ENCODE measurements at places on chromosomes 13 and 19.
A peak's percentile ranks its signal among the peaks of the same experiment; 100 is the strongest.

DNA sequence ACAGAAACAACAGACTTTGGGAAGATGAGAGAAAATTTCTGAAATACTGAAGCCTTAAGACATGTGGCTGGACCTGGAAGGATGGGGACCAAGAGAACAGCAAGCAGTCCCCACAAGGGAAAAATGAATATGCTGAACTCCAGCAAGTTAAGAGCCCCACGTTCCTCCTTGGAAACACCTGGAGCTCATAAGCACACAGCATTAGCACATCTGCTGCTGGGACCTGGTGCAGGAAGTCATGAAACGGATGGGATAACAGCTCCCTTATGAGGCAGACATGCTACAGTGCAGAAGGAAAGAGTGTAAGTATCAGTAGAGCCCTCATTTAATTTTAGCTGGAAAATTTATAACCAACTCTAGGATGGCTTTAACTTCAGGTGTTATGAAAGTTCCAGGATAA, 67.3 kb downstream of the SLC15A1 start:
- DNase-seq: no peak

GRCh38 chr19:54352041-54352440, 12.7 kb downstream of the LAIR1 start:
- DNase-seq: no peak

GRCh38 chr13:66532845-66533244, 697.3 kb downstream of the PCDH9 start:
- no peak for DNase-seq

- DNase-seq: no peak
These were observed 15.2 kb upstream of the TOMM40 start for GRCh38 chr19:44875666-44876451.

DNA sequence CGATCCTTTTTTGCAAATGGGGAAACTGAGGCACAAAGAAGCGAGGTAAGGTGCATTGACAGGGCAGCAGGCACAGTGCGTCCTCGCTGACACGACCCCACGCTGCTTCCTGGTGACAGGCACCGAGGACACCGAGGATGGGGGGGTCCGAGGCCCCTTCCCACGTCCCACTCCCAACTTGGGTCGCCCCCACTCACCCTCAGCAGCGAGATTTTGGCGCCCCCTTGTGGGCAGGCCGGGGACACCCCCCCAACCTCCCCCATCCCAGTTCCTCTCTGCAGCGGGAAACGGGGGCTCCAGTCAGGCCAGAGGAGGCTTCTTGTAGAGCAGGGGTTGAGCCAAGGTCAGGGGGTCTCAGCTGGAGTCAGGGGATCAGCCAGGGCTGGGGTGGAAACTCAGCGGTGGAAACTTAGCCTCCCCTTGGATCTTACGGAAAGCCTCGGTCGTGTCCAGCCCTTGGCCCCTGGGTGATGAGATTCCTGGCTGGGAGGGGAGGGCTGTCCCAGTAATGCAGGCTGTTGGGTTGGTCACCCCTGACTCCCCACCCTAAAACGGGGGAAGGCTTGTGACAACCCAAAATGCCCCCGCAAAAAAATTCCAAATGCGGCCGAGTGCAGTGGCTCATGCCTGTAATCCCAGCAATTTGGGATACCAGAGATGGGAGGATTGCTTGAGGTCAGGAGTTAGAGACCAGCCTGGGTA, 8.2 kb downstream of the SMIM24 start:
- peak; percentile 46 for DNase-seq

GRCh38 chr13:88376760-88377388, 705.7 kb downstream of the SLITRK5 start:
- no peak for DNase-seq

- no peak for DNase-seq
These were observed 760.7 kb upstream of the SLITRK6 start for GRCh38 chr13:86559901-86560300.

DNA sequence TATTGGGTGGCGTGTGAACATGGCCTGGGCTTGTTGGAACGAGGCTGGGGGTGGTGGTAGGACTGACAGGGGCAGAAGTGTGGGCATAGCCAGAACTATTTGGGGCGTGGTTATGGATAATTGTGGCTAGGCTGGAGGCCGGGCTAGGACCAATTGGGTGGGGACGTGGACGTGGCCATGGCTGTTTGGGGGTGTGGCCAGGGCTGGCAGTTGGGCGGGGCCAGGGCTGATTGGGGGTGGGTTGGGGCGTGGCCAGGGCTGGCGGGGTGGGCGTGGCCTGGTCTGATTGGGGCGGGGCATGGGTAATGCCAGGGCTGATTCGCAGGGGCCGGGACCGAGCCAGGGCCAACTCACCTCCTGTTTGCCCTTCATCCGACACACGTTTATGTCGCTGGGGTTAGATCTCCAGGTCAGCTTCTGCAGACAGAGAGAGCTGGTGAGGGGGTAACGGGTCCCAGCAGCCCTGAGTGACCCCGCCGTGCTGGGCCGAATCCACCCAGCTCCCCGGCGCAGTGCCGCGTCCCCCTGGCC, 2.8 kb downstream of the SEMA6B start:
- peak; percentile 59 for DNase-seq

DNA sequence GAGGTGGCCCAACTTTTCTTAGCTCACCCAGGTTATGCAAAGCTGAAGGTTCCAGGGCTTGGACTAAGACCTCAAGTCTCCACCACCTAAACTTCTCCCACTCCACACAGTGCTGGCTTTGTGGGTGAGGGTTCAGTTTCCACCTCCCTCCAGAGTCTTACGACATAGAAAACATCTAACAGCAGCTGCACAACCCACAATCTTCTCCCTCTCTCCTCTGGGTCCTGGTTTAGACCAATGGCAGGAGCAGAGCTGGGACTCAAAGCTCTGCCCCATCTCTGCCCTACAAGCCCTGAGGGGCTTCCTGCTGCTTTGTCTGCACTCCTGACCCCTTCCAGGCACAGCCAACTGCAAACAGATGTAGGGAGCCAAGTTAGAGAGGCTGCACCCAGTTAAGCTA, 16.0 kb downstream of the IRGC start:
- no peak for DNase-seq

- DNase-seq: no peak
These were observed 36.9 kb upstream of the GRTP1 start for GRCh38 chr13:113400621-113401451.

GRCh38 chr13:53050151-53050550, 21.5 kb downstream of the OLFM4 start:
- DNase-seq: no peak

DNA sequence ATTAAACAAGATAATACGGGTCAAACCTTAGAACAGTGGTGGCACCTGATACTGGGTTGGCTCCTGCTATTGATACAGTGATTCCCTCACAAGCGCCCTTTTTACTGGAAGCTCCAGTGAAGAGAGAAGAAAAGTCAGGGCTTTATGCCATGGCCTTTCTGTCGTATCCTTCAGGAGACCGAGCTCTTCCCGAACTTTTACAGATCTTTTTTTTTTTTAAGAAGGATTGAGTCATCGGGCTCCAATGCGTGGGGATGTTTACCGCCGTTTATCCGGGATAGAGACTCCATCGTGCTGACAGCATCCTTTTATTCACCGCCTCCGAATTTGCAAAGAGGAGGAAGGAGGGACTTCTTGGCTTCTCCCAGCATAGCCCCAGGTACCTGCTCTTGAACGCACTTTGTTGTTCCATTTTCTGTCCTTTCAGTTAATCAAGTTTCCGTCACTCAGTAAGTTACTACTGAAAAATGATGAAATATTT, 574 bp downstream of the ZNF227 start:
- DNase-seq: peak; percentile 22

GRCh38 chr19:56301886-56302620, 12.6 kb downstream of the ZSCAN5A start:
- DNase-seq: peak; percentile 21

DNA sequence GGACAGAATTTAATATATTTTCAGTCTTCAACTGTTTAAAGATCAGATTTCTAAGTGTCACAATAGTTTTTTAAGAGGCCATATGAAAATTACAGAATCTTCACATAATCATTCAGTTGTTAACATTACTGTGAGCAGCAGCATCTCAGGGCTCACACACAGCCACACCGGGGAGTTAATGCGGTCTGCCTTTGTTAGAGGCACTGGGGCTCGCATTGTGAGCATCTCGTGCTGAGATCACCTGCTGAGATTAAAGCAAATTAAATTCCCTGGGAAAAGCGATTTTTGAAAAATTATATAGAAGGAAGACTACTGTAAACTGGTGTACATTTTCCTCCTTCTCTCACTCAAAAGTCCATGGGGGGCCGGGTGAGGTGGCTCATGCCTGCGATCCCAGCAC, 16.6 kb downstream of the GPR12 start:
- DNase-seq: no peak
